T-helper 1 cell (primary cell): ENCODE measurements at places on chromosomes 6 and 20.

DNA sequence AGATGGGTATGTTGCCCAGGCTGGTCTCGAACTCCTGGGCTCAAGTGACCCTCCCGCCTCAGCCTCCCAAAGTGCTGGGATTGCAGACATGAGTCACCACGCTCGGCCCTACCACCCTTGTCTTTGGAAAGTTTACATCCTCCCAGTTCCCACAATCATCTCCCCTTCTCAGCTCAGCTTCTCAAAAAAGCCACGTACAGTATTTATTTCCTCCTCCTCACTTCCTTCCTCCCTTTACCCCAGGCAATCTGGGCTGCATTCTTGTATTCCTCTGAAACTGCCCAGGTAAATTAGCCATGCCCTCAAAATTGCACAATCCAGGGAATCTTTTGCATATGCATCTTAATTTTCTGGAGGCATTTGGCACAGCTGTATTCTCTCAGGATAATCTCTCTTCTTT lies 7.4 kb upstream of the SLC23A2 start:
- DNase-seq, result no peak

- no peak for DNase-seq
Observed at GRCh38 chr6:167245591-167245990, 45.5 kb upstream of the UNC93A start.

DNA sequence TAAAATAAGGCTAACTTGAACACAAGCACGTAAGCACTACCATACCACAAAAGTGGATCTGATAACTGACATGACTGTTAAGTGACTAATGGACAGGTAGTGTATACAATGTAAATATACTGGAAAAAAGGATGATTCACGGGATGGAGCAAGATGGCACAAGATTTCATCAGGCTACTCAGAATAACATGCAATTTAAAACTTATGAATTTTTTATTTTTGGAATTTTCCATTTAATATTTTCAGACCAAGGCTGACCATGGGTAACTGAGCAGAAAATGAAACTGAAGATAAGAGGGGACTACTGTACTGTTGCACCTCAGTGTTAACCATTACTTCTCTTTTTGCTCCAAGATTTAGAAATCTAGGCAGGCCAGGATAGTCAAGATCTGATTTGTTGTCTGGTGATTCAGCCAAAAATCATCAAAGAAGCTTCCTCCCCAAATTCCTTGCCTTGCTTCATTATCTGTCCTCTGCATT lies 45.4 kb downstream of the TPBG start:
- DNase-seq, result no peak

DNA sequence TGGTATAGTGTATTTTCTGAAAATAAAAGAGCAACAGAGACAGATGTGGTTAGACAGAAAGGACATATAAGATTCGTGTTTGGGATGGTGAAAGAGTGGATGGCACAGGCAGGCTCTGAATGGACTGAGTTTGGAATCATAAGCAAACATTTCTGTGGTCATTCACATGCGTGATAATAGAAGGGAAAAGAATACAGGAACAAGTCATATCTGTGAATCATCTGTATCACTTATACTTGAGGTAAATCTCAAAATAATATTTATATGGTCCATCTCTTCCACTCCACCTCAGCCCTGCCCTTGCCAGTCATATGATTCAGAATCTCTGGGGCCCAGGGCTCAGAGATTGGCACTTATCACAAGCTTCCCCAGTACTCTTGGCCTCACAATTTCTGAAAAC lies 535.1 kb downstream of the BCKDHB start:
- no peak for DNase-seq

- no peak for DNase-seq
Observed at GRCh38 chr20:19768325-19768842, 10.3 kb downstream of the RIN2 start.

DNA sequence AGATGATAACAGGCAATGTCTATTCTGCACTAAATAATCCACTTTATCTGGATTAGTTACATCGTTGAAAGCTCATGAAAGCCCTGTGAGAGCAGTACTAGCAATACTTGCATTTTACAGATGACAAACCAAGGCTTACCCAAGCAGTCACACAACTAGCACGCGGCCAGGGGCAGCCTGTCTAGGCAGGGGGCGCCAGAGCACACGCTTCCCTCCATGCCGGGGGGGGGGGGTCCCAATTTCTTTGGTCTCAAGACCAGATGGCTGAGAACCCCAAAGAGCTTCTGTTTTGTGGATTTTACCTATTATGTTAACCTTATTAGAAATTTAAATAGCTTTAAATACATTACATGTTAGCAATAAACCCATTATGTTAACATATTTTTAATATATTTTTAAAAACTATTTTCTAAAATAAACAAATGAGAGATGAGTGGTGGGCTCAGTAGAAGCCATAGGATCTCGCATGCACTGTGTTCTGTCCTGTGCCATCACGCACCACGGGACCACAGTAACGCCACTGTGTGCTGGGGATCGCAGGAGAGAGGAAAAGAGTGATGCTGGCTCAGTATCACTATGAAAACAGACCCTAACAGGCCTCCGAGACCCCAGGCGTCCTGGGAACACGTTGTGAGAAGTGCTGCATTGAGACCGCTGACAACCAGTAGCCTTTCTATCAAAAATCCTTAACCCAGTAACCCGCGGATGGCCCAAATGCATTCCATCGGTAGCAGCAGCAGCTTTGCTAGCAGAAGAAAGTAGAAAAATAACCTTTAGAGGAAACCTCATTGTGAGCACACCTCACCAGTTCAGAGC lies 5.3 kb upstream of the PRR18 start:
- peak; percentile 8 for DNase-seq

DNA sequence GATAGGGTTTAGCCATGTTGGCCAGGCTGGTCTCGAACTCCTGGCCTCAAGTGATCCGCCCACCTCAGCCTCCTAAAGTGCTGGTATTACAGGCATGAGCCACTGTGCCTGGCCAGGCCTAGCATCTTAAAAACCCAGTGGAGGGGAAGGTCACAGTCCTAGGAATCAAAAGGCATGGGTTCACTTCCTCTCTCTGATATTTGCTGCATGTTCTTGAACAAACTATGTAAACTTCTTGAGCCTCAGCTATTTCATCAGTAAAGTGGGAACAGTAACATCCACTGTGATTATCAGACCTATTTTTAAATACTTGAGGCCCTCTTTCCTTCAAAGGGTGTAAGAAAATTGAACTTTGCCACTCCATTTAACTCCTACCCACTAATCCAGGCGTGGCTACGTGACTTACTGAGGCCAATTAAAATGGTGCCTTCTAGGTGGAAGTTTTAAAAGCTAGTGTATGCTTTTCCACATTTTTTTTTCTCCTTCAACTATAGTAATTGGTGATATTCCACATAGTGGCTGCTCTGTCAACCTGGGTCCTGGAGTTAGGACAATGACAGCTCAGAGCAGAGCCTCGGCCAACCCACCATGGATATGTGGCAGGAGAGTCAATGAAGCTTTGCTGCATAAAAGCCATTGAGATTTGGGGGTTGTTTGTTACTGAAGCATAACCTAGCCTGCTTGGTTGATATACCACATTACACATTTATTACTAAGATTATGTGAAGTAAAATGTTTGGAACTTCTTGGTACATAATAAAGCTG lies 32.2 kb upstream of the IER3 start:
- DNase-seq, result no peak

DNA sequence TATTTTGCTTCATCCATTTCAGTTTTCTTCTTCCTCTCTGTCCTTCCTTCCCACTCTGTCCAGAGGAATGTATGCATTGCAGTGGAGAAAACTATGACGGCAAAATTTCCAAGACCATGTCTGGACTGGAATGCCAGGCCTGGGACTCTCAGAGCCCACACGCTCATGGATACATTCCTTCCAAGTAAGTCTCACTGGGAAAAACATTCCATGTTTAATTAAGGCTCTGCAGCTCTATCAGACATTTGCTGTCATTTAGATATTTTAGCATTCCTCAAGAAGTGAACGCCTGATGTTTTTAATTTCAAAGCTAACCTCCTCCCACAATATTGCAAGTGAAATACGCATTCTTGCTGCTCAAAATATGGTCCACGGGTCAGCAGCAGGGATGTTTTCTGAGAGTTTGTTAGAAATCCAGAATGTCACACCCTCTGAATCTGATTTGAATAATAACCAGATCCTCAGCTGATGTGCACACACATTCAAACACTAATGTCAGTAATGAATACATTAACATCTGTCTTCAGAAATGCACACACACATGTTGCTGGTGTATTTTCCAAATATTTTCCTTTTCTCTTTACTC lies 12.8 kb downstream of the PLG start:
- no peak for DNase-seq
